ENCODE measurements at places on chromosomes 7 and 10.

- DNase-seq, result no peak
Observed at GRCh38 chr10:44703241-44704155, 207.6 kb upstream of the TMEM72 start.

GRCh38 chr7:139635526-139636302, 112.2 kb downstream of the CLEC2L start:
- DNase-seq, result no peak

- DNase-seq, result peak; percentile 38
Observed at GRCh38 chr7:93575555-93576399, 1.3 kb upstream of the CALCR start.

DNA sequence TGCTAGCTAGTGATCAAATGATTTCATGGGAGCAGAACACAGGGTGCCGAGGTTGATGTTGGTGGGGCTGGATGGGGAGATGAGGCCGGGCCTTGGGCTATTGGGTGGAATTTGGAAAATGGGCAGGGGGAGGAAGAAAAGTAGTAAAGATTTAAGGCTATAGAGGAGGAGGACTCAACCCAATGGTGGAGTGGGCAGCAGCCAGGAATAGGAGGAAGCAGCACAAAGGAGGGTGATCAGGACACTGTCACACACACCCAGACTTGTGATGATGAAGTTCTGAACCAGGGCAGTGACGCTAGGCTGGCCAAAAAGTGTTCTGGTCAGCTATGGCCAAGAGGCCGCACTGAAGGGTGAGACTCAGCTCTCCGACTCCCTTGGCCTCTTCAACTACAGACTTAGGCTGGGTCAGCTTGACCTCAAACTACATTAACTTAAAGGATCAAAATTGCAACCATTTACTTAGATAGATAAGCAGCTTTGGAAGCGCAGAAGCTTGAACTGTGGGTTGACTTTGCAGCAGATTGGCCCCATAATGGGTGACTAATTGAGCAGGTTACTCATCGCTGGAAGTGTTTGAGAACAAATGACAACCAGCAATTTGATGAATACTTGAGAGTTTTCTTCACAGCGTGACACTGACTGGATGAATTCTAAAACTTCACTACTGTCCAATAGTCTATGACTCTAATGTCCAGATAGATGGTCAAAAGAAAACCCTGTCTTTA, 29.4 kb upstream of the GPR26 start:
- DNase-seq, result no peak

- DNase-seq, result no peak
Observed at GRCh38 chr7:5217851-5218331, 27.9 kb downstream of the WIPI2 start.

GRCh38 chr10:113557424-113557862, 4.6 kb downstream of the HABP2 start:
- no peak for DNase-seq

DNA sequence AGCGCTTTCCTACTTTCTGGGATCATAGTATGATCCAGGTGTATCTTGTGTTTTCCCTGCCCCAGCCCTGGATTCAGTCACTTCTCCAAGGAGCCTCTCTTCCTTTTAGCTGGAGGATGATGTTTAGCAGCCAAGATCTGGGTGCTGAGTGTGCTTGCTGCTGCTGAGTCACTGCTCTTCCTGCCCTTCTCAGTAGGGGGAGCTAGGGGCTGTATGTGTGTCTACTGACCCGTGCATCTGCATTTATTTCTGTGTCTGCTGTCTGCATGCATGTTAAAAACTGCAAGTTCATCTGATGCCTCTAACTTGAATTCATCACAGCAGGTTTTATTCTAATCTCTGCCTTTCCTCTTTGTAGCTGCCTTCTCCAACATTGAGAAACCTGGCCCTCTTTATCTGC, 31.6 kb downstream of the MGMT start:
- no peak for DNase-seq

DNA sequence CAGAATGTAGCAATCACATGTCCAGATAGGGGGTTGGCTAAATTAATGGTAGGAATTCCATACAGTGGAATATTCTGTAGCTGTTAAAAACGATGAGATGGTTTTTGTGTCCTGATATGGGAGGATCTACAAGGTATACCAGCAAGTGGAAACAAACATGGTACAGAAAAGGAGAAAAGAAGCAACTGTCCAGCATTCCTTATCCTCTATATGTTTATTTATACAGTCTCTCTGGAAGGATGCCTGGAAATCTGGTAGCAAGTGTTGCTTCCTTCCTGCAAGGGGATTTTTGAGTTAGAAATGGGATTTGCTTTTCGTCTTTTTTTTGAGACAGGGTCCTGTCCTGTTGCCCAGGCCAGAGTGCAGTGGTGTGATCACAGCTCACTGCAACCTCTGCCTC, 19.3 kb downstream of the IL15RA start:
- no peak for DNase-seq

GRCh38 chr10:88156341-88156740, 292.9 kb downstream of the PTEN start:
- no peak for DNase-seq

- no peak for DNase-seq
Observed at GRCh38 chr7:99002148-99002826, 124.0 kb downstream of the TRRAP start.

DNA sequence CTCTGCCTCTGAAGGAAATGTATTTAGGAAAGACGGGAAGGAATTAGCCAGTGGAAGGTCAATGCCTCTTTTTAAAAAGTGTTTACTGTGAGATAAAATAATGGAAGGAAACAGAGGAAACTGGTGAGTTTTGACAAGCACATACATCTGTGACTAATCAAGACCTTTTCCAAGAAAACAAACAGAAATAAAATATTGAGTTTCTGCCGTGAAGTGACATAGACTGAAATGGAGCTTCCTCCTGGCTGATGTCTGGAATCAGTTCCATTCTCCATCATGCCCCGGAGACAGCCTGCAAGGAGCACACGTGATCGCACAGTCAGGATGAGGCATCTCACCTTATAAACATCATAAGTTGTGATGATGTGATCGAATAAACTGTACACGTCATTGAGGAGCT, 30.7 kb downstream of the TECTB start:
- no peak for DNase-seq

DNA sequence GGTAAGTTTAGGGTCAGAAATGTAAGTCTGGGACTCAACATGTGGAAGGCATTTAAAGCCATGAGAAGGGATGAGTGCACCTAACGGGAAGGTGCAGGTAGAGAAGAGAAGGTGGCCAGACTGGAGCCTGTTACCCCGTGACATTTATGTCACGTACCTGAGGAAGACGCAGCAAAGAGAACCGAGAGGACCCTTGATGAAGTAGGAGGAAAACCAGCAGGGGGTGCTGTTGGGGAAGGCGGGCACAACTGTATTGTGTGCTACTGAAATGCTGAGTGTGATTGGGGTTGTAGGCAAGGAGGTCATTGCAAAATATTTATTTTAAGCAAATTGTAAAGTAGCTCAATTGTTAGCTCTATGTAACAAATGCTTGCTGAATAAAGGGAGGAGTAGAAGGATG, 338.2 kb upstream of the PRKCQ start:
- DNase-seq, result no peak

- no peak for DNase-seq
Observed at GRCh38 chr7:139294951-139295575, 46.1 kb upstream of the FMC1 start.

- no peak for DNase-seq
Observed at GRCh38 chr7:7789551-7789988, 71.2 kb upstream of the RPA3 start.

DNA sequence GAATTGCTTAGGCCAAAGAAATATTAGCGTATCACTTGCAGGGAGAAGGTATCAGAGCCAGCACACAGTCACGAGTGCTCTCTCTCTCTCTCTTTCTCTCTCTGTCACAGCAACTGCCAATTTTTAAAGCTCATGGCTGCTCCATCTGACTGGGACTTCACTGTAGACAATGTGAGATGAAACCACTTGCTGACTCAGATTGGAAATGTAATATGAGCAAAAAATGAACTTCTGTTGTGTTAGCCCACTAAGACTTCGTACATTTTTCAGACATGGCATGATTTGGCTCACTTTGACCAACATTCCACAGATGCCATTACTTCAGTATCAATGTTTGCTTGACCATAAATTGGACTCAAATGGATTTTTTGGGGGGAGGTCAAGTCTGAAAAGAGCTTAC, 68.1 kb downstream of the DGKB start:
- DNase-seq, result no peak

DNA sequence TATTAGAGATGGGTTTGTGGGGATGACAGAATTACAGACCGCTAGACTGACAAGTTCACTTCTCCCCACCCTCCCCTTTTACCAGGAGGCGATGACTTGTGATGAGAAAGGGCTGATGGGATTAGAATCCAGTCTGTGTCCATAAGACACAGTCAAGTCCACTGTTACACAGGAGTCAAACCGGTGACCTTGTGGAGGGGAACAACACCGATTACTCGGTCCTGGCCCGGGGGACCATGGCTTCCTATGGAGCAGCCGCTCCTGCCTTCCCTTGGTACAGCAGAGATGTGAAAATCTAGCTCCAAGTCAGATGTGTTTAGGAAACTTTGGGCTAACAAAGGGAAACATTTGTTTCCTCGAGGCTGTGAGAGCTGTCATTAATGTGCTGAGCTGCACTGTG, 105.5 kb downstream of the ACTR3B start:
- no peak for DNase-seq

GRCh38 chr10:101216207-101217043, 12.8 kb downstream of the LBX1 start:
- no peak for DNase-seq

DNA sequence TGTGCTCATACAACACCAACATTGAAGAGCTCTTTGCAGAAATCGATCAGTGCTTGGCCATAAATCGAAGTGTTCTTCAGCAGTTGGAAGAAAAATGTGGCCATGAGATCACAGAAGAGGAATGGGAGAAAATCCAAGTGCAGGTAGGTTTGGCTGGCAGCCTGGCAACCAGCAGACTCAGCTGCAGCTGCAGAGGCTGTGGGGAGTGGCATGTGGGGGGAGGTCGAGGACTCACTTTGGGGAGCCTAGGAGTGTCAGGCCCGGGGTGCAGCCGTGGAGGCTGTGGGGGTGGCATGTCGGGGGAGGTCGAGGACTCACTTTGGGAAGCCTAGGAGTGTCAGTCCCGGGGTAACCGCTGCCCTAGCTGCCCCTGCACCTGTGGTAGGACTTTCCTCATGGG, 35.1 kb downstream of the RNF32 start:
- no peak for DNase-seq

DNA sequence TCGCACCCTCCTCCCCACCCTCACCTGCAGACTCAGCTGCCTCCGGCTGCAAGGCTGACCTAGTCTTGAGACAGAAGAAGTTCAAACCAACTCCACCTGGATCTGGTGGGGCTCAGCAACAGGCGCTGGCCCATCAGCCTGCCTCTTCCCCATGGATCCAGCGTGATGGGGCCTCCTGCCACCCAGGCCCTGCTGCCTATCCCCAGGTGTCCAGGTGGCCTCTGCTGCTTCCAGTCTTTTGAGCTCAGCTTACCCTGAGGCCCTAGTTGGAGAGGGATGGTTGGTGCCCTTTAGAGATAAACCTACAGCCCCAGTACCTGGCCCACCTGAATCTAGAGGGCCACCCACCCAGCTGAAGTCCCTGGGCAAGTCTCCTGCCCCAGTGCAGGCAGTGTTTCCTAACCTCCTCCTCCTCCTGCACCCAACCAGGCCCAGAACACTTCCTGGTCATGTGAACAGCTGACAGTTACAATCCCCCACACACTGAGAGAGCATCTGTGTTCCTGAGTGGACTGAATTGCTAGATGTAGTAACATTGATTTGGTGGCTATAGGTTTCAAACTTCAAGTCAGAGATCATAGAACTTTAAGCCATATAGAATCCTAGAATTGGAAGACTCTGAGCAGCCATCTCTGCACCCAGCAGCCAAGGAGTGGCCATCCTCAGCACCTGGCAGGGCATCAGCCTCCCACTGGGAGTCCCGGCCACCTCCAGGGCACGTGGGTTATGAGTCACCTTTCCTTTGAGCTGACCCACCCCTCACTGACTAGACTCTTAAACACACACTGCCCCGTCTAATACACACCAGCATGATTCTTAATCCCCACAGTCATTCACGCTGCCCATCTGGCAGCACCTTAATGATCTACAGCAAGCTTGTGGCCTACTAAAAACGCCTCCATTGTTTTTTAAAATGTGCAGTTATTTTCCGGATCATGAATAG, 51.9 kb downstream of the ALOX5 start:
- DNase-seq, result no peak

GRCh38 chr10:122062831-122063674, 74.1 kb downstream of the TACC2 start:
- peak; percentile 49 for DNase-seq

- no peak for DNase-seq
Observed at GRCh38 chr10:101233863-101234262, 4.6 kb upstream of the LBX1 start.

- no peak for DNase-seq
Observed at GRCh38 chr7:116150588-116150987, 59.8 kb upstream of the TES start.

- DNase-seq, result no peak
Observed at GRCh38 chr7:96649981-96650380, 59.7 kb downstream of the SEM1 start.

- no peak for DNase-seq
Observed at GRCh38 chr7:157442456-157442855, 105.7 kb downstream of the DNAJB6 start.

- DNase-seq, result no peak
Observed at GRCh38 chr7:73567846-73568685, 10.3 kb downstream of the TBL2 start.

GRCh38 chr7:728602-729001, 1.5 kb upstream of the PRKAR1B start:
- no peak for DNase-seq

DNA sequence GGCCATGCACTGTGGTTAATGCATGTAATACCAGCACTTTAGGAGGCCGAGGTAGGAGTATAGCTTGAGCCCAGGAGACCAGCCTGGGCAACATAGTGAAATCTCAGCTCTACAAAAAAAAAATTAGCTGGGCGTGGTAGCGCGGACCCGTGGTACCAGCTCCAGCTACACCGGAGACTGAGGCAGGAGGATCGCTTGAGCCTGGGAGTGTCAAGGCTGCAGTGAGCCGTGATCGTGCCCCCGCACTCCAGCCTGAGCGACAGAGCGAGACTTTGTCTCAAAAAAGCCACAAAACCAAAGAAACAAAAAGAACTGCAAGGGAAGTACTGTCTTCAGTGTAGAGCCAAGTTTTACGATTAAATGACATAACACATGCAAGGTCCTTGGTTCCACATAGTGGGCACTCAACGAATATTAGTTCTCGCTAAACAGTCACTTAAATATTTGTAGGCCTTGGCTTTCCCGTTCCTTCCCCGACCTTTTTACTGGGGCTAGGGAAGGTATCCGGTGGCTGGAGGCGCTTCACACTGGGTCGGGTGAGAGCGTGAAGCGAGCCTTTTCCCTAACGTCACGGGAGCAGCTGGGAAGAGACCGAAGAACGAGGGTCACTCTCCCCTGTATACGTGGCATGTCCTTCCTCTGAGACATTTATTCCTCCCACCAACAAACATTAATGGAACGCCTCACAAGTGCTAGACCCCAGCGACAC, 993 bp upstream of the SND1 start:
- DNase-seq, result no peak
